ENCODE measurements at places on chromosomes 3 and 15.

DNA sequence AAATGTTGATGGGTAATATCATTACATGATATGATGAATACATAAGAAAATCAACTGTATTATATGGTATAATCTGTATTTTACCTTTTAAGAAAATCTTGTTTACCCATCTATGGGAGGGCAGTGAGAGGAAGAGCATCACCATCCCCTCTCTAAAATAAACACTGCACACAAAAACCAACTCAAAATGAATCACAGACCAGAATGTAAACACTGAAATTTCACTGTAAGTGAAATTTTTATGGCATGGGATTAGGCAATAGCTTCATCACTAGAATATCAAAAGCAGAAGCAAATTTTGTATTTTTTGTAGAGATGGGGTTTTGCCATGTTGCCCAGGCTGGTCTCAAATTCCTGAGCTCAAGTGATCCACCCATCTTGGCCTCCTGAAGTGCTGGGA, 26.2 kb downstream of the IFT80 start:
- DNase-seq, result peak; percentile 36

DNA sequence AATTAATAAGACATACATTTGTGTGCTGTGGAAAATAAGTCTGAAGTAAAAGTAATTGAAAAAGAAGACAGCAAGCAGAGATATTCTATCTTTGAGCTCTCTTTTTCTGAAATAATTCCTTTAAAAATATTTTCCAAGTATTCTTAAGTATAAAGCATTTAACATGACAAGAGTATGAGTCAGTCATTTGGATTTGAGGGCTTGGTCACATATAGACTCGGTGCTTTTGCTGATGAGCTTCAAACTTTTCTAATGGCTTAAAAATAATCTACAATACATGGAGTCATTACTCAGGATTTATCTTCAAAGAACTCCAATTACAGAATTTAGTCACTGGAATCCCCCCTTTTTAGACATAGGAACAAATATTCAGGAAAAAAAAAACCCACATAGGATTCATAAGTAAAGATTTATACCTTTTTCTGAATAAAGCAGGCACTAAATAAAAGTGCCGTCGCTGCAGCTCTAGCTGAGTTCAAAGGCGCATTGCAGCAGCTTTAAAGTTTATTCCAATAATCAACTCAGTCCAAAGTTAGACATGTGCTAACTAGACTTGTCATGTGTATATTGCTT, 147.5 kb downstream of the CTNNB1 start:
- DNase-seq, result no peak

DNA sequence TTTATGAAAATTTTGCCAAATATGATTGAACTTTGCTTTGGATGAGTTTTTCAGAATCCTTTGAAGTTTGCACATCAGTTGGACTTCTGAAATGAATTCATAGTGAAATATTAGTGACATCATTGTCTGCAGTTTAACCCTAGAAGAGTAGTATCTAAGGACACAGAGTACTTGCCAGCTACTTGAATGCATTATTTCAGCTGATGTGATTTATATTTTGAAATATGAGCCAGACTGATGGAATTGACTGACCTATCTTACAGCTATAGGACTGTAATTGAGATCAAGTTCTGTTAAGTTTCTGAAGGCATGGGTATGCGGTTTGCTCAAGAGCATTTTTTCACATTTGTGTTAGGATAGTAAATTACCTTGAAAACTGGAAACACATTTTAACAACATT, 51.2 kb downstream of the LYSMD4 start:
- DNase-seq, result no peak

GRCh38 chr3:67311440-67311839, 313.3 kb downstream of the KBTBD8 start:
- no peak for DNase-seq

Measured in astrocyte of the spinal cord (primary cell).